ENCODE measurements at places on chromosomes 6 and 20. TPM values are rescaled to one million over a fixed set of nuclear protein-coding genes. Genes with fewer than 3 reads are reported as not detected.

- DNase-seq, result no peak
These were observed 56.2 kb downstream of the GFOD1 start for GRCh38 chr6:13431059-13431656.

DNA sequence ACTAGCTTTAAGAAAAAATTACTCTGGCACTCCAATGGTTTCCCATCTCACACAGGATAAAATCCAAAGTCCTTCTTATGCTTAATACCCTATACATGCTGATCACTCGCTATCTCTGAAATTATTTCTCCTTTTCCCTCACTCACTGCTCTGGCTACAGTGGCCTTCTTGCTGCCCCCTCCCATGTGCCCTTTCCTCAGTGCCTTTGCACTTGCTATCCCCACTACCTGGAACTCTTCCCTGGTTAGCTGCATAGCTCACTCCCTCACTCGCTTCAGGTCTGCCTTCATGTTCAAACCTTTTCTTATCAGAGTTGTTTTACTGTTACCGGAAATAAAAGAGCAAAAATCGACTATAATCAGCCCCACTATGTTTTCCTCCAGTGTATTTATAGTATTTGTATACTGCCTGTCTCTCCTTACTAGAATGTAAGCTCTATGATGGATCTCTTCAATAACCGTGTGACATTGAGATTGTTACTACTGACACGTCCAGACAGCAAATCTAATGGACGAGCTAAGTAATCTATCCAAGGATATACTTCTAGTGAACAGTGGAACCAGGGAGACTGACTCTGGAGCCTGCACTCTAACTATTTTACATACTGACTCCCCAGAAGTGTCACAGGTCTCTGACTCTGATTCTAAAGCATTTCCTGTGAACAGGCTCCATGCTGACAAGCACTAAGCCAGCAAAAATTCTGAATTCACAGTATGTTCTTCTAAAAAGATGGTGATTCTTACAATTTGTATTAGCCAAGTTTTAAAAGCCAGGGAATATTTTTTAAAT is 25.1 kb downstream of the FKBP5 start:
- DNase-seq, result no peak

The UNC93A gene
- total RNA-seq, result not detected

DNA sequence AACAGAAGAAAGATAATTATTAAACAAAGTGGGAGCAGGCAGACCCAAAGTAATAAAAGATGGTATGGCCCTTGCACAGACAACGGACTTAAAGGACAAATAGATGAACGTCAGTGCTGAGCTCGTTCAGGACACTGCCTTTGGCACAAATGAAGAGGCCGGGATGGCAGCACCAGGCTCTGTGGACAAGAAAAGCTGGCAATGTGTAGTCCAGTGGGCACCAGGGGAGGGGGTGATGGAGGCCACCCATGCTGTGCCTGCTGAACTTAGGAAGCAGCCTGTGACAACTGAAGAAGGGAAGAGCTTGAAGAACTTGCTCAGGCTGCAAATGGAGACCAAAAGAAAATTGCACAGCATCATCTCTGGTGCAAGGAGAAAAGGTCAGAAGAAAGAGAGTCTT is 131.0 kb downstream of the ANKRD60 start:
- DNase-seq, result no peak

GRCh38 chr20:17688965-17689364 is 6.9 kb upstream of the RRBP1 start:
- DNase-seq, result no peak

GRCh38 chr6:19880066-19880465 is 42.9 kb downstream of the ID4 start:
- DNase-seq, result no peak

GRCh38 chr6:92568541-92568940 is 850.8 kb downstream of the EPHA7 start:
- no peak for DNase-seq

- DNase-seq, result no peak
These were observed 78.7 kb upstream of the LOC128125822 start for GRCh38 chr6:63493557-63493956.

DNA sequence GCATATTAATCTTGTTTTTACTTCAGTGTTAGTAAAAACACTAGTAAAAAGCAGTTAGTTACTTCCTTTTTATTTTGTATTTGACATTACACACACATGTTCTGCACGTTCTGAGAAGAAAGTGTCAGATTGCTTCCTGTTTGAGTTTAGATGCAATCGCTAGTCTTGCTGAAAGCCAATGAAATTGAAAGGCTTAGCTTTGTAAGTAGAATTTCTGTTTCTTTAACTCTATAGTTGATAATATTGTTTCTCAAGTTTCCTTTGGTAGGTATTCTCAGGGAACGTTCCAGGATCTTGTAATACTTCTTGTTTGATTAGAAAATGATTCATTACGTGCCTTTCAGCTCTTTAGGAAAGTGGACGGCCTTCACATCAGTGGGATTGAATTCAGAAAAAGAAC is 55.0 kb downstream of the CDKAL1 start:
- no peak for DNase-seq

GRCh38 chr6:467671-468082 is 76.1 kb downstream of the IRF4 start:
- DNase-seq, result no peak

The PROKR2 gene
- total RNA-seq, result not detected

GRCh38 chr6:125528621-125529041 is 220.8 kb upstream of the HEY2 start:
- DNase-seq, result no peak

DNA sequence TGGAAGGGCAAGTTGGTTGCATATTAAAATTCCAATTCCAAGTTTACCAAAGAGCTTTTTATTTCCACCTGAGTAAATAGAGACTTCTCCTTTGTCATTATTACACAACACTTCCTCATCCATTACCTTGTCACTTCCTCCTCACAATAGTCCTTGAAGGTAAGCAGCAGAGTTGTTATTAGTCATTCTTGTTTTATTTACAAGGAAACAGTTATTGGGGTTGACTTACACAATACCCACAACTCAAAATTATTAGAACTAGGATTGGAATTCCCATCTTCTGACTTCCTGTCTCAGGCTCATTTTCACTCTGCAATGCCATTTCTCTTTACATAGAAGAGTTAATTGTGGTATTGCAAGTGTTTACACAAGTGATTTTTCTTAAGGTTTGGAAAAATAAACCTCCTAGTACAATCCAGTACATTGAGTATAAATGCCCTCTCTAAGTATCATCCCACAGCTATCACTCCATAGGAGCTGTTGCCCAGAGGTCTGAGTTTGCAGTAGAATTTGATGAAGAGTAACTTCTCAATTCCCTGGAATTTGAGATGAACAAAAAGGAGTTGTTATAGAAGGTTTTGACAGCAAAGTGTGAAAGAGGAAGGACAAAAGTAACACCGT is 28.9 kb upstream of the MTRF1L start:
- DNase-seq, result no peak

GRCh38 chr20:13291157-13291556 is 70.1 kb downstream of the ISM1 start:
- DNase-seq, result no peak

GRCh38 chr6:55964136-55964535 is 88.7 kb upstream of the BMP5 start:
- DNase-seq, result peak; percentile 92

The GGTLC1 gene
- total RNA-seq, result not detected

The PI16 gene
- total RNA-seq, result not detected

GRCh38 chr6:100920028-100920605 is 39.0 kb upstream of the ASCC3 start:
- no peak for DNase-seq

The RCAN2 gene
- total RNA-seq, result not detected

DNA sequence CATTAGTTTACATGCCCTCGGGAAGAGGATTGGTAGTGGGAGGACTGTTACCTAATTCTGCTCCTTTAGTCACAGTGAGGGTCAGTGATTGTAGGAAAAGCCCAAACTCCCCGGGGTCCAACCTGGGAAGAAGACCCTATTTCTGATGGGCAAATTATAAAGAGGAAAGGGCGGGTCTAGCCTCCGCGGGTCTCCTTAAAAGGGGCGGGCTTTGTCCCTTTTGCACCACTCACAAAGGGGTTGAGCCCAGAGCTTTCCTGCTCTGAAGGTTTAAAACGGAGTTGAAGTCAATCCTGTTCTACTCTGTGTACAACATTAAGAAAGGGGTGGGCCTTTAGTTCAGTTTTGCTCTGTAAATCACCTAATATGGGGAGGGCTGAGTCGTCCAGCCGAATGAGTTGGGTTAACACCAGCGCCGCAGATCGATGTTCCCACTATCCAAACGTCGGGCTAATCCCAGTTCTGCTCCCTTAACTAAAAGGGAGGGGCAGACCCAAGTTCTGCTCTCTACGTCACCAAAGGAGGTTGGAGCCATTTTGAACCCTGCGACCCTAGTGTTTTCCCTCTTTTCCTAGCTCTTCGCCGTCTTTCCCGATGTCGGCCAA is 920 bp upstream of the RNF5 start:
- DNase-seq, result no peak

- no peak for DNase-seq
These were observed 78.0 kb upstream of the SMIM8 start for GRCh38 chr6:87244380-87244779.

GRCh38 chr20:12467758-12468157 is 541.0 kb upstream of the SPTLC3 start:
- no peak for DNase-seq

The MLN gene
- not detected for total RNA-seq

GRCh38 chr6:113805811-113806495 is 51.2 kb upstream of the MARCKS start:
- no peak for DNase-seq

DNA sequence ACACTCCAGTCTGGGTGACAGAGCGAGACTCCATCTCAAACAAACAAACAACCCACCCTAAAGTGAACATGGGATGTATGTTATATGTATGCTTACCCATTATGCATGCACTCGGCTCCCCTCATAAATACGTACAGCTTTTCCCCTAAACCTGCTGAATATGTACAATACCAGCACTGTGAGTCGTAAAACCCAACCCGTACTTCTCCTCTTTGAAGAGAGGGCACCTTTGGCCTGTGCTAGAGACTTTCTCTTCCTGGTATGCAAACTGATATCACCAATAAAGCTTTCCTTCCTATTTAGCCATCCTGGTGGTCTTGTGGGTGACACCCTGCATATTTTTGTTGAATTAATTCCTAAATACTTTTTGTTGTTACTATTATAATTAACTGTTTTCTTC is 51.3 kb downstream of the VSTM2L start:
- DNase-seq, result no peak

DNA sequence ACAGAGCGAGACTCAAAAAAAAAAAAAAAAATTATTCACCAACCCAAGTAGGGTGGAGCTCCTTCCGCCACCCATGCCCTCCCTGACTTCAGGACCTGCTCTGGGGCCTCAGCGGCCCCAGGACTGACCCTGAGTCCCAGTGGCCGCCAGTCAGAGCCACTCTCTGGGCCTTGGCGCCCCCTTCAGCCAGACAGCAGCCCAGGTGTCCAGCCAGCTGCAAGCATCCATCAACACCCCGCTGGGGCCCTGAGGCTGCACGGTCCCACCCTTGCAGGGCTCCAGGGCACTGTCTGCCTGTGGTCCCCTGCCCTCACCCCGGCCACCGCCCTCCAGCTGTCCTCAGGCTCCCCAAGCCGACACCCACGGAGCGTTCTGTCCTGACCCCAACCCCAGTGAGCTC is 11.4 kb upstream of the KCNQ2 start:
- DNase-seq, result no peak

GRCh38 chr20:14691994-14692393 is 354.6 kb upstream of the FLRT3 start:
- no peak for DNase-seq

The LZTS3 gene
- 15.2 TPM for total RNA-seq

GRCh38 chr20:57301026-57301425 is 28.6 kb upstream of the SPO11 start:
- DNase-seq, result no peak

DNA sequence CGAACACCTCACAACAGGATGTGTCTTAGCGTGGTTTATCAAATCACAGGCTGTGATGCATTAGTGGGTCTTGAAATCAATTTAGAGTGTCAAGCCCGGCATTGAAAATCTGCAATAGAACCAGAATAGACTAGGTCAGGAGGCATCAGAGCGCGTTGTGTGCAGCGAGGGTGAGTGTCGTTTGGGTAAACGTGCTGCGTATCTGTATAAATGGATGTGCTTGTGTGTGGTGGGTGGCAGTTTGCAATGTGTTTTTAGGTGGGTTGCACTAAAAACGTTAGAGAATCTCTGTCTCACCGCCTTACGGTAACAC is 121.0 kb upstream of the SULF2 start:
- no peak for DNase-seq

GRCh38 chr6:6332811-6333244 is 12.4 kb upstream of the F13A1 start:
- no peak for DNase-seq

DNA sequence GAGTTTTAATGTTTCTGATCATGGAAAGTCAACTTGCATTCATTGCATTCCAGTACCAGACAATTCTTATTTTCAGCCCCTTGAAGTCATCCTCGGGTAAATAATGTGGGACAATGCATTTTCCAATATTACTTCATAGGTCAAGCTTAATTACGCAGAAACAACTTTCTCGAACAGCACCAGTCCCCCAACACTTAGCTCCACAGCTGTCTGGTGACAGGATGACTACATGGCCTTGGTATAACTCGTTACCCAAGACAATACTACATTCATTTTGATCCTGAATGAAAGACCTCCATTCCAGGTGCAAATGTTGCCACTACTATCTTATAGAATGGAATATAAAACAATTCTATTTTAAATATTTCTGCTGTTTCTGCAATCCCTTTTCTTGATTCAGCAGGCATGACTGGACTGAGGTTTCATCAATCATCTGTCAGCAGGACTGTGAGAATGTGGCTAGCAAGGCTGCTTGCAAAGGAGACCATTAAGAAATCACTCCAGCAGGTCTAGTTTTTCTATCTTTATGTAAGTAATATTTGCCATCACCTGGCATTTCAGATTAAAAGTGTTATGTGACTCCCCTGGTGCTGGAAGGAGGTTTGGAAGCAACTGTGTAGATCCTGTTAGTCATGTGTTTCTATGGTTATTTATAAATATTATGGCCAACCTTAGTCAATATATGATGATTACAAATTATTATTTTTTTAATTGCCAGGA is 147.9 kb downstream of the HAO1 start:
- no peak for DNase-seq

The PTP4A1 gene
- total RNA-seq, result 24.1 TPM

The ZBTB12 gene
- total RNA-seq, result 20.0 TPM

All from G401 (cell line).